Femur (tissue), 1 donor: ENCODE measurements at places on chromosomes 11 and 22.

DNA sequence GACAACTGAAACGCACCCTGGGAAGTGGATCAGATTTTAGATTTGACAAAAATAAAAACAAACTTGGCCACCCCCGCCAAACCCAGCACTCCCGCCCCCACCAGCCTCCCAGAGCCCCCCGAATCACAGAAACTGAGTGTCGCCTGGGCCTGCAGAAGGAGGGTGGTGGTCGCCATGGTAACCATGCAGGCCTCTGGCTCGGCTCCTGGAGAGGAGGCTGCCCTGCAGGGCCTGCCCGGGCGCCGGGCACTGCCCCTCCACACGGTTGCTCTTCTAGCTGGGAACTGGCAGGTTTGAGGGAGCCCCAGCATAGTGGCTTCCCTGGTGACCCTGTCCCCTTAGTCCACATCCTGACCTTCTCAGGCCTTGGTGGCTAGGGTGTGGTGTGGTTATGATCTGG lies 19.3 kb downstream of the CACNA1I start:
- no peak for DNase-seq

DNA sequence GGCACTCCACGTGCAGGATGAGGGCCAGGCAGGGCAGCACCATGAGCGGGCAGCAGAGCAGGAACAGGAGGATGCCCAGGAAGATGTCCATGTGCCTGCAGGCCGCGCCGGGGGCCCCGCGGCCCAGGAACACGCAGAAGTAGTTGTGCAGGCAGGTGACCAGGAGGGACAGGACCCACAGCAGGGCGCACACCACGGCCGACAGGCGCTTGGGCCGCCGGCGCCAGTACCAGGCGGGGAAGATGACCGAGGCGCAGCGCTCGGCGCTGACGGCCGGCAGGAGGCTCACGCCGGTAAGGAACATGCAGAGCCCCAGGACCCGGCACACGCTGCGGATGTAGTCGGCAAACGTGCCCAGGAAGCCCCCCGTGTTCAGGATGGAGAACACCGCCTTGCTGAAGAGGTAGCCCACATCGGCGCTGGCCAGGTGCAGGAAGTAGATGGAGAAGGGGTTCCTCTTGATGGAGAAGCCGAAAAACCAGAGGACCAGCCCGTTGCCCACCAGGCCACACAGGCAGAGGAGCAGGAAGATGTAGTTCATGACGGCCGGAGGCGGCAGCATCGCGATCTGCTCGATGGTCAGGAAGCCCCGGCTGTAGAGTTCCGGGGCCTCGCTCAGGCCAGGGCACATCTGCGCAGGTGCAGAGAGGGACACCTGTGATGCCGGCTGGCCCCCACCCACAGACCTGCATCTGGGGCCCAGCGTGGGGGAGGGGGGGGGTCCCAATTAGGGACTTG lies 7.2 kb downstream of the MRGPRF start:
- no peak for DNase-seq

DNA sequence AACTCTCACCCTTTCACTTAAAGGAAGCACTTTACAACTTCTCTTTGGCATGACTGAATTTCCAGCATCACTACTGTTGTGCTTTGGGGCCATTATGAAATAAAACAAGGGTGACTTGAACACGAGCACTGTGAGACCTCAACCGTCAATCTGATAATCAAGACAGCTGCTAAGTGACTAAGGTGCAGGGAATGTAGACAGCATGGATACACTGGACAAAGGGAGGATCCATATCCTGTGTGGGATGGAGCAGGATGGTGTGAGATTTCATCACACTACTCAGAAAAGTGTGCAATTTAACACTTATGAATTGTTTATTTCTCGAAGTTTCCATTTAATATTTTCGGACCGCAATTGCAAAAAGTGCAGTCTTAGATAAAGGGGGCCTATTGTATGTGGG lies 16.1 kb upstream of the EXPH5 start:
- DNase-seq, result no peak

GRCh38 chr11:63612181-63612580 lies 2.1 kb downstream of the PLAAT3 start:
- no peak for DNase-seq

DNA sequence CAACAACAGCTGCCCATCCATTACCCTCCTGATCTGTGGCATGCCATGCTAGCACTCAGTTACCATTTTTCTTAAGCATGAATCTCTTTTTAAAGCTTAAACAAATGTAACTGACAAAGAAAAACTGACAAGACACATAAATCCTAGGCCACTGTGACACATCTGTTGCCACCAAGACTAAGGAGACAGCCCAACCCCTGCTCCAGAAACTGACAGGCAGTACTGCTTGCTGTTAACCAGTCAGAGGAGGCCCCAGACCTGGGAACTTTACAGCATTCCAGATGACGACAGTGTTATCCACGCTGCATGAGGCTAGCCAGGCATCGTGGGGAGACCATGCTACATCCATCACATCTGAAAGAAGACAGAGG lies 33.8 kb downstream of the HIRA start:
- DNase-seq, result no peak

DNA sequence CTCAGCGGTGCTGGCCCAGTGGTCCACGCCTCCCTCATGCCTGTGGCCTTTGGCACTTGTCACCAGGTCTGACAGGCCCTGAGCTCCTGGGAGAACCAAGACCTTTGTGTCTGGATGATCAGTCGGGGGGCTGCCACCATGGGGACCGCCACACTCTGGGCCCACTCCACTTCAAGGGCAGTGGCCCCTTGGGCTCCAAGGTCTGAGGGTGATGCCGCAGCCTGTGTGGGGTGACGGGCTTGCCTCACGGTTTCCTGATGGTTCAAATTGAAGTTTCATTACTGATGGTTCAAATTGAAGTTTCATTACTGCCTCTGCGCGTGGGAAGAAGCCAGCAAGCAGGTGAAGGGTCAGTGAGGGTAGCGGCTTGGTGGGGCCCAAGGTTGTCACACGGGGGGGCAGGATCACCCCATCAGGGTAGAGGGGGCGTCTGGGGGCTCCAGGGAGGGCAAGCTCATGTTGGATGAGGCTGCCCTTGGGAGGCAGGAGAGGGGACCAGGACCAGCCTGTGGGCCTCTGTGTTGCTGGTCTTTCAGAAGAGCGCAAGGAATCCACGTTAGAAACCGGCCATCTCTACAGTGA lies 27.5 kb downstream of the TRMU start:
- DNase-seq, result no peak

DNA sequence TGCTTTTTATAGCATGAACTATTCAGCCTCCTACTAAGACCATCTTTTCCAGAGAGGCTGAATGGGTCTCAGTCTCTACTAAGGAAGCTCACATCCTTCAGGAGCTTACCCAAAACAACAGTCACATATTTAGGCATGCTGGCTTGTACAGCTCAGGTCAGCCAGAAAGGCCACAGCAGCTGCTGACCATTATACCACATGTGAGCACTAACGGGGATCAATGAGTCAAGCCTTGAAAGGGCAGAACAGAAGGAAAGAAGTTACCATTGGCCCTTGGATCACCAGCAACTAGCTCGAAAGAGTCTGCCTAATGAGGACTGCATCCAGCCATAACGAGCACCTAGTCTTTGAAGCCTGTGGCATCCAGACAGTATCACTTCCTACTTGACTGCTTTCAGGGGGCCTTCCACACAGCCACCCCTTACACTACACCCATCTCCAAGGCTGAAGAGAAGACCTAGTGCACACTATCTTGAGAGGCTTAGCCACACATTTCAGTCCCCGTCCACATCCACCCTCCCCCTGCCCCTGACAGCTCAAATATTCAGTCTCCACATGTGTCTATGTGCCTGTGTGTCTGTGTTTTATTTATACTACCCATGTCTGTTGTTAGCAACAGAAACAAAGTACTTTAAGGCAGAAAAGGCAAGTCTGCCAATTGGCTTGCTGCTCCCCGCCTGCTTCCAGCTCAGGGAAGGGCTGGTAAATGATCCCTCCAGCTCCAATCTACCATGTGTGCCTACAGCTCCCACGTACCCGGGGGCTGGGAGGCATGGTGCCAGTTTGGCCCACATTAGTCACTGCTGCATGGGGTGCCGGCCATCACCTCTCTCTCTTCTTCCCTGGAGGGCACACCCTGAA lies 95.5 kb downstream of the RPL27A start:
- DNase-seq, result peak; percentile 90

GRCh38 chr11:113245216-113245615 lies 69.2 kb upstream of the TTC12 start:
- DNase-seq, result no peak

DNA sequence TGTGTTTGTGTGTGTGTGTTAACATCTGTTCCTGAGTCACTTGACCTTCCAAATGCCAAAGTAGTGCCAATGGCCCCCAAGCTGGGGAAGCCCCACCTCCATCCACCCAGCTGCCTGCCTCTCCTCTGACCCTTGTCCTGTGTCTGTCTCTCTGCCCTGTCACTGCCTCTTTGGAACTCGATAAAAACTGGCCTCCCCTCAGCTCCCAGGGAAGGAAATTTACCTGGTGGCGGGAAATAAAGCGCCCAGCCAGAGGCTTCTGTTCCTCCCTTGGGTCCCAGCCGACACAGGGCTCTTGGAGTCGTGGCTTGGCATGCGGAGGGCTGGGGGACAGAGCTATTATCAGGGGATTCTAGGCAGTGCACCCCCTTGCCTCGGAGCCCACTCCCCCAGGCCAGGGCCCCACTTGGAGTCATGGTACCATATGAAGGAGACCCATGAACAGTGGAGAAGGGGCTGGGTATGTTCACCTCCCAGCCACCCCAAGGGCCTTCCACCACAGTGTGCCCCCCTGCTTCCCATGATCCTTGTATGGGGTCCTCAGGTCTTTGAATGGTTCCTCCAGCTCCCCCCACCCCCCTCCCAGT lies 6.2 kb downstream of the KCNC1 start:
- DNase-seq, result no peak

GRCh38 chr11:90135016-90135415 lies 553 bp downstream of the NAALAD2 start:
- DNase-seq, result no peak

DNA sequence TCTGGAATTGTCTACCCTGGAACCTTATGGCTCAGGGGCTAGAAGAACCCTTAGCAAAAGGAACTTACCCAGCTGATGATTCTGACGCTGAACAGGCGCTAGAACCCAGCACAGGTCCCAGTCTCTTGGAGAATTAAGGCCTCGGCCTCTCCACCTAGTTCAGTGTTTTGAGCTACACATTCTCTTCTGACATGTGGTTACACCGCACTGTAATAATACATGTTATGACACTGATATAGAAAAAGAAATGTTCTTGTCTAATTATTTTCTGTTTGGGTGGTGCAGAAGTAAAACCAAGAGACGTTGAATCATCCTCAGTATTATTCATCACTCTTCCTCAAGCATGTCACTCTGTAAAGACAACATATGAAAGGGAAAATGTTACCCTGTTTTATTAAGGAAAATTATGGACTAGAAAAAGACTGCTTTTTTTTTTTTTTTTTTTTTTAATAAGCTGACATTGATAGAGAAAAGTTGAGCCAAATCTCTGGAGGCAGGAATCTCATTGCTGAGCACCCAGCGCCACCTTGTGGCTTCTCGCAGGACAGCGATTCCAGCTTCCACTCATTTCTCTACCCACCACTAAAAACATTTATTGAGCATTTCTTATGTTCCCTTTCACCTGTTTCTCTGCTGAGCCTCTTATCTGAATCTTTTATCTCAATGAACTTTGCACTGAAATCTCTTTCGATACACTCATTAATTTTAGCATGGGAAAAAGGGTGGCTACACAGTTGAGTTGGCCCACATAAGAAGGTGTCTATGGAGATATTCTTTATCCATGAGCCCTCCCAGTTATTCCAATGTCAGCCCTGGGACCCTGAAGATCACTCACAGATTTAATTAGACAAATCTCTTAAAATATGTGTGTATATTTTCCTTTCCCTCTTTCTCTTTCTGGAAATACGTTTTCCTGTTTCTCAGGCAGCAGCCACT lies 12.6 kb upstream of the APLNR start:
- DNase-seq, result peak; percentile 74

GRCh38 chr11:45556851-45557707 lies 108.3 kb downstream of the CHST1 start:
- DNase-seq, result no peak

DNA sequence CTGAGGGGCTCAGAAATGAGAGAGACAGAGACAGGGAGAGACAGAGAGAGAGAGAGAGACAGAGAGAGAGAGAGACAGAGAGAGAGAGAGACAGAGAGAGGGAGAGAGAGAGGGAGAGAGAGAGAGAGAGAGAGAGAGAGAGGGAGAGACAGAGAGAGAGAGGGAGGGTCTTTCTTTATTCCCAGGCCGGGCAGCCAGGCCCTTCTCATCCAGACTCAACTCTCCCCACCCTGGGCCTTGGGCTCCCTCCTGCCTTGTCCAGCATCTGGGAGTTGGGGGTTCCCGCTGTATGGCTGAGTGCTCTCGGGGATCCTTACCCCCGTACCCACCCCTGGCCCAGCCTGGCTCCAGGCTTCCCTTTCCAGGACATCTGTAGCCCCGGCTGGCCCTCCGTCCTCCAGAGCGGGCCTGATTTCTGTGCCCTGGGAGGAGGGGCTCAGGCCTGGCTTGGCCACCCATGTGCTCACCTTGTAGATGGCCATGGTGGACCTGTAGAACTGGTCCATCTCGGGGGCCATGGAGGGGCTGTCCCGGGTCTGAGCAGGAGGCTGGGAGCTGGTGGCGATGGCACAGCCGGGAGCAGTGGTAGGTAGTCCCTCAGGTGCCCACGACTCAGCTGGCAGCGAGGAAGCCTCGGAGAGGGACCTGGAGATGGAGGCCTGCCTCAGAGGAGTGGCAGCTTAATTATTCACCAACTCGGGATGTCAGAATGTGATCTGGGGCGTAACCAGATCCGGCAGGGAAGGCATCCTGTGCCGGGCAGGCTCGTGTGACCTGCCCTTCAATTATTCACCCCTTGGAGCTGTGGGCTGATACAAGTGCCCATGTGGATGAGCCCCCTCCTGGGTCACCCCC lies at the start of gene BAIAP2L2:
Gene BAIAP2L2, minus strand, starts transcription at position 677 of the 855 bp plus-strand sequence. Its CDS starts 159 bp downstream, at position 518.
- peak; percentile 12 for DNase-seq

DNA sequence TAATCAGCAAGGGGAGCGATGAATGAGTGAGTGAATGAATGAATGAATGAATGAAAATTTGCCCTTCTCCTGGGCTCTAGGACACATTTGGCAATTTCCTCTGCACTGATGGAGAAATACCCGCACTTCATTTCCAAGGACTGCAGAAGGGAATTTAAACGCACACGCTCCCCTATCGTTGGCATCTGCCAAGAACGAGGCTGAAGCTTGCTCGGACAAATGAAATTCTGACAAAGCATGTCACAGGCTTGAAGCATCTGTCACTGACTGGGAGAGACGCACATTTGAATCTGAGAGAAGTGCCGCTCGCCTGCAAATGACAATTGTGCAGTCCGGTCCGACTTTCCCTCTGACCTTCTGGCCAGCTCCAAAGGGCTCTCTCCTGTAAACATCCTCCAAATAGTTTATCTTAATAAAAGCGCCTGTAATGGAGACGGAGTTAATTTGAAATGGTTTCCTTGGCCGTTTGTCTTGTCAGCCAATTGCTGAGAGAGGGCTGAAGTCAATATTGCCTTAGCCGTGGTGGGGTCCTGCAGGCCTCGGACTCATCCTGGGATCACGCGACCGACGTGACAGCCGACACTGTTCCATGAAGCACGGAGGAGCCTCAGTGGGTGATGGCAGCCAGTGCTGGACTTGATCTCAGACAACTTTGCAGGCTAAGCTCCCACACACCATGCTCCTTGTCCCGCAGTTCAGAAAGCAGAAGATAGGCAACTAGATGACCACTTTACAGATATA lies 260.7 kb downstream of the MN1 start:
- no peak for DNase-seq
